Right cardiac atrium (tissue), 5 donors: ENCODE measurements at places on chromosomes 1 and 21. TPM values are rescaled to one million over a fixed set of nuclear protein-coding genes. Genes with fewer than 3 reads are reported as not detected.
A peak's percentile ranks its signal among the peaks of the same experiment; 100 is the strongest.

DNA sequence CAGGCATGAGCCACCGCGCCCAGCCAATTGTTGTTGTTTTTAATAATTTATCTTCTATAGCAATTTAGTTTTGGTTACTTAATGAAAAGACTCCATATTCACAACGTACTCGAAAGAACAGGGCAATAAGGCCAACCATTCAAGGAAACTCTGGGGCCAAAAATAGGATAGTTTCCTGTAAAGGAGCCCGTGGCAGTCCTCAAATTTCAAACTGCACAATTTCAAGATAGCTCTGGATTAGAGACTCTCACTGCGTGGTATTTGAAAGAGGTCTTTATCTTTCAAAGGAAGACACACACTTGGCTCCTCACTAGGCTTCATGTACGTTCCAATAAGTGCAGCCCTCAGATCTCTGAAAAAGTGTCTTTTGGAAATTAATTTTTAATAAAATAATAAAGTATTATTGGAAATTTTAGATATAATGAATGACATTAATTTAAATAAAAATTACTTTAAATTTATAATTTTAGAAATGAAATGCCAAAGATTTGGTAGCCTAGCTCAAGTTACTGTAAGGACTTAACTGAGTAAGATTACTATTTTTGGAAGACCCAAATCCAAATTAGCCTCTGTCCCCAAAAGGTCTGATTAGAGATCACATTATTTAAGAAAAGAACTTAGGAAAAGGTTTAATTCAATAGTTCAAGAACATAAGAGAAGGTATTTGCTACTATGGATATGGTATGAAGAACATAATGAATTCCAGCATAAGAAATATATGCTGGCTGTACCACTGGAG is 22.7 kb upstream of the DONSON start:
- DNase-seq: no peak

DNA sequence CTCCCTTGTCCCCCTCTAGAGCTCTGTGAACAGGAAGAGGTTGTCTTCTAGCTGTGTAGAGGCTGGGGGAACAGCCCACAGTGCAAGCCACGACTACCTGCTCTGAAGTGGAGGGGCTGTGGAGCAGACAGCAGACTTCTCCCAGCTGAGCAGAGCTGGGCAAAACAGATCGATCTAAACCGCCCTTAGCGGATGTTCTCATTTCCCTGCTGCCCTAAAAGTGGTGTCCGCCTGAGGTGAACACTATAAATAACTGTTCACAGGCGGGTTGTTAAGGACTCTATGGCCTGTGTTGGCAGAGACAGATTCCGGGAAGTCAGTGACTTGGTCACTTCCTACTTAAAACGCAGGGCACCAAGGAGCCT is 203.2 kb downstream of the RHOU start:
- peak; percentile 24 for DNase-seq

The AMY1A gene
- total RNA-seq: not detected

The ZNF670 gene
- 2.1 TPM for total RNA-seq

DNA sequence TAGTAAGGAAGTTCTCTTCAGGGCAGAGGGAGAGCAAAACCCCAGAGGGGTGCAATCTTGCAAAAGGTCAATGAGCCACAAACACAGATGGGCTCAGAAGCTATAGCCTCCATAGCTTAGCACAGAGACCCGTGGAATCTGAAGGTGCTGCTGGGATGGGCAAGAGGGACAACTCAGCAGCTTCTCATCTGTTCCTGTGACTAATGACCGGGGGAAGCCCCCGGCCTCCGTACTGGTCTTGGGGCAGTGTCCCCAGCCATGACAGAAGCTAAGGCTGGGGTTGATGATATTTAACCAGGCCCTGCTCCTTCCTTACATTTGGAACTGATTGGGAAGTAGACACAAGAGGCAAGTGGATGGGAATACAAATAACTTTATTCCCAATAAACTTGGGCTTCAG is 19.1 kb downstream of the EXOC8 start:
- no peak for DNase-seq

DNA sequence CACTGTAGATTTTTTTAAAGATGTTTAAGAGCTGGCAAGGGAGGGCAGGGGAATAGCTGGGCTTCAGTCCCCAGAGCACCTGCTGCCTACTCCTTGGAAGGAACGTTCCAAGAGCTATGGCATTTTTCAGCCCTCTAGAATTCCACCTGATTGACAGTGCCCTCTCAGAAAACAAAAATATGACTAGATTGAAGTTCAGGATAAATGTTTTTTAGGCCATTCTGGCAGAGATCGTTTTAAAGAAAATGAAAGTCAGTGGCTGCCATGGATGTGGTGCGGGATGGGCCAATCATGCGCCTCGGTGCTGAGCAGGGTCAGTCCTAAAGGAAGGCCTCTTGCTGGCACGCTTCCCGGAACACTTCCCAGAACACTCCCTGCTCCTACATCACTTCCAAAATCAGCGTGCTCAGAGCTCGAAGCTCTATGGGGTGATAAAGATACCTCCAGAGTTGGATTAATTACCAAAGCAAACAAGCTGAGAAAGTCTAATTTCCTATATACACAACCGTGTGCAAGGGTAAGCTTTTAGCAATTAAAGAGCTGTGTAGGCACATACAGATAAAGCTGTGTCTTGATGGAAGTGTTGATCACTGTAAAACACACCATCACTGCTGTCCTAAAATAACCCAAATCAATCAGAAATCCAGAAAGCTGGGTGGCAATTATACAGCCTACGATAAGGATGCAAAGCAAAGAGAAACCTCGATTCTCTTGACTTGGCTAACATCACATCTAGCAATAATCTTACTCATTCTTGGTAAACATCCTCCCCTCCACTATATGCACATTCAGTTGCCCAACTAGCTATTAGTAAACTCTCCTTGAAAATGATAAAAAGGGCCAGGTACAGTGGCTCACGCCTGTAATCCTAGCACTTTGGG is 34.6 kb downstream of the TGFBR3 start:
- DNase-seq: peak; percentile 99

The PLA2G2F gene
- total RNA-seq: not detected

DNA sequence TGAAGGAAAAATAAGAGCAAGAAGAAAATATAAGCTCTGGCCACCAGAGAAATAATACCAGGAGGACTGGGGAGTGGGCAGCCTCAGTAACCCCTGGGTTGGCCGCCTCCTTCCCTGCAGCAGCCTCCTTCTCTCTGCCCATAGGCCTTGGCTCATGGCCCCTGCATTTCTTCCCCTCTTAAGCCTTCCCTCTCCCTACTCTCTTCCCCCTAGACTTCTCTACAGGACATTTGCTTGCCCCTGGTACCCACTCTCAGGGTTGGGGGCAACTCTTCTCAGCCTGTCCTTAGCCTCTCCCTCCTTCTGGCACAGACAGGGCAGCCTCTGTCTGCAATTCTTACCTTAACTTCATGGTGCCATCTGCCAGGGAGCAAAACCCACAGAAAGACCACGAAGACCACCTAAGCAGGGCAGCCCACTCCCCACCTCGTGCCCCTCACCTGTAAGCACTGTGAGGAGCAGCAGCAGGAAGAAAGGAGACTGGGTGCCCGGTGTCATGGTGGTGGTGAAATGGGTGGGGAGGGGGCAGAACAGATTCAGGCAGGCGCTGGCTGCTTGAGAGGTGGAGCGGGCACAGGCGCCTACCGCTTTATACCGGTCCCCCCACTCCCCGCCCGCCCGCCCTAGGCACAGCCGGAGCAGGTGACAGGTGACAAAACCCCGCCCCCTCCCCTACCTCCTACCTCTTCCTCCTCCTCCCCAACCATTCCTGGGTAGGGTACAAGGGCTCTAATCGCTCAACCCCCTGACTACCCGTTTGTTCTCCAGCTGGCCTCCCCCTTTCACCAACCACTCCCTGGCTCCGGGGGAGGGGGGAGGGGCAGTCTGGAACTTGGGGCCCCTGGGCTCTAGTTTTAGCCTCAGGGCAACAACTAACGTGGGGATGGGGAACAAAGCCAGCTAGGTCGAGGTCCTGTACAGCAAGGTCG is 15.1 kb downstream of the THBS3 start:
- DNase-seq: no peak

The ARHGEF16 gene
- total RNA-seq: 2.5 TPM
